Right renal pelvis (tissue), 4 donors: ENCODE measurements at places on chromosomes 1 and 21.
A peak's percentile ranks its signal among the peaks of the same experiment; 100 is the strongest.

GRCh38 chr1:159177272-159177907 lies 6.0 kb downstream of the CADM3 start:
- peak; percentile 61 for DNase-seq

- DNase-seq, result no peak
These were observed 1.5 kb upstream of the HSPA13 start for GRCh38 chr21:14384453-14384852.

DNA sequence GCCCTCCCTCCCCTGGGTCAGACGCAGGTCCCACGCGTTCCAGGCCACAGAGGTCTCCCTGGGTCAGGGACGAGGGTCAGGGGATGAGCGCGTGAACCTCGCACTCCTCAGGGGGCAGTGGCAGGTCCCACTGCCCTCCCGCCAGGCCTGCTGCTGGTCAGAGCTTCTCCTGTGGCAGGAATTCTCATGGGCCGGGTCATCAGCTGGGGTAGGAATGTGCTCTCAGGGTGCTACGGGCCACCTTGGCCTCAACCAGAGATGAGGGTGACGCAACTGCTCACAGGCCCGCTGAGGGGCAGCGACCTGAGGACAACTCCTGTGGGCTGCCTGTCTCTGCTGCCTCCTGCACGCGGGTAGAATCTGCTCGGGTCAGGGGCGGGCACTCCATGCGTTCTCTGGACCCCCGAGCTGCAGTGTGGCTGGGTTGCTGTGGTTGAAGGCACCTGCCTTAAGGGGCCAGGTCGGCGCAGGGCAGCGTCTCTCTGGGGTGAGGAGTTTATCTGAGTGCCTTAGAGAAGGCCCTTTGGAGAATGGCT lies 128.8 kb downstream of the PRDM16 start:
- no peak for DNase-seq

DNA sequence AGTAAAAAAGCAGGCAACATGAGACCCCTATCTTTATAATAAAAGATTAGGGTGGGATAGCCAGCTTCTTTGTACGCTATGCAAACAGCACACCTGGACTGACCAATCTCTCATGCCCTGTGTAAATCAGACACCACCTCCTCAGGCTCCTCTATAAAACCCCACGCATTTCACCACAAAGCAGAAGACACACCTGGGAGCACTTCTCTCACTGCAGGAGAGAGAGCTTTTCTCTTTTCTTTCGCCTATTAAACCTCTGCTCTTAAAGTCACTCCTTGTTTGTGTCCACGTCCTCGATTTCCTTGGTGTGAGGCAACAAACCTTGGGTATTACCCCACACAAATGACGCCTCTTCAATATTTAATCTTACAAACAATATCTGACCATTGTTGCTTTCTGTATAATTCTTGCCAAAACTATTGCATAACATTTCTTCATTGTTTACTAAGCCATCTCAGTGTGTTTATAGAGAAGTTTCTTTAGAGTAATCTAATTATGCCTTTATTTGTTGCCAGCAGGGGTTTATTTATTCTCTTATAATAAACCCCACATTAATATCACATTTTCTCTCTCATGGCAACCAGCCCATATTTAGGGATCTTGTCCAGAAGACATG lies 31.6 kb upstream of the NUF2 start:
- DNase-seq, result no peak

GRCh38 chr1:206582971-206583706 lies 29.1 kb downstream of the EIF2D start:
- no peak for DNase-seq

GRCh38 chr1:143625886-143626285 lies 345.9 kb downstream of the FAM72C start:
- DNase-seq, result no peak

DNA sequence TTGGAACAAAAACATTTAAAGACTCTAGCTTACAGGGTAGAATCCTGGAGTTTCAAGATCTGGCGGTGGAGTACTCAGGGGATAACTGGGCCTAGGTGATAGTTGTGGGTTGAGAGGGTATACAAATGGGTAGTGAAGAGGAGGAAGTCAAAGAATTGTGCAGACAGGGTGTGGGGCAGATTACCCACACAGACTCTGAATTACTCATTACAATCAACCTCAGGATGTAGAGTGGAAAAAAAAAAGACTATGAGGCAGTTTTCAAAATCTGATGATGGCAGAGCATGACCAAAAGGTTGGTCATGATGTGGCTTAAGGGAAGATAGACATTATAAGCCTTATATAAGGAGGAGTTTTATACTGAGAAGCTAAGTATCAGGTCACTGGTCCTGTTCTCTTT lies 44.1 kb upstream of the GLIS1 start:
- DNase-seq, result no peak

GRCh38 chr21:34526618-34527290 lies 14.7 kb upstream of the KCNE1 start:
- peak; percentile 86 for DNase-seq

- DNase-seq, result no peak
These were observed 5.5 kb upstream of the FMO2 start for GRCh38 chr1:171179318-171180227.

GRCh38 chr1:6358757-6359201 lies 34.8 kb downstream of the ACOT7 start:
- DNase-seq, result no peak

- no peak for DNase-seq
These were observed 24.4 kb upstream of the FGGY start for GRCh38 chr1:59272507-59272906.

DNA sequence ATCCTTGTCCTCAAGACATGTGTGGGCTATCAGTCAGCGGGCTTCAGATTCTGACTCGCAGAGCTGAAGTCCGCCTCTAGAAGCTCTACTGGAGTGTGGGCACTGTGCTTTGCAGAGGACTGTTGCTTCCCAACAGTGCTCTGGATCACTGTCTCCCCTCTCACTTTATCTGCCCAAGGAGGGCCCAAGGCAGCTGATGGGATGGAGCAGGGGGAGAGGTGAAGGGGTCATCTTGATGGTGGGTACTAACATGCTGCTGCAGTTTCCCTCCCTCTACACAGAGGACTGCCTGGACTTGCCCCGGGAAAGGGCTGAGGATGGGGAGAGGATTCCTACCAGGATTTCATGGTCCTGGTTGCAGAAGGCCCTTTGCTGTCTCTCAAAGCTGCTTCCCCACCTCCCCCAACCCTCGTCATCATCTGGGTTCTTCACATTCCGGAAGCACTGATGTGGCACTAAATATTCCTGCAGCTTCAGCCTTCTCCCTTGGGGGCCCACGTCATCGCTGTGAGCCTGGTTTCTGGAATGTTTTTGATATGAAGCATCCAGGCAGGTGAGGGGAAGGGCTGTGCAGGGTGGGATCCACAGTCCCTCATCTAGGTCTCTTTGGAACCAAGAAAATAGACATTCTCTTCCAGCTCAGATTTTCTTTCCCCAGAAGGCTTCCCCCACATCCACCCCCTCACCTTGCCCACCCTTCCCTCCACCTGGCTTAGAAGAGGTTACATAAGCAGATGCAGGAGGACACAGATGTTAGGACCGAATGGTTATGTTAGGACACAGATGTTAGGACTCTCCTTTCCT lies 23.2 kb downstream of the NUAK2 start:
- DNase-seq, result peak; percentile 78

- no peak for DNase-seq
These were observed 147.6 kb downstream of the ADSS2 start for GRCh38 chr1:244304156-244304555.

DNA sequence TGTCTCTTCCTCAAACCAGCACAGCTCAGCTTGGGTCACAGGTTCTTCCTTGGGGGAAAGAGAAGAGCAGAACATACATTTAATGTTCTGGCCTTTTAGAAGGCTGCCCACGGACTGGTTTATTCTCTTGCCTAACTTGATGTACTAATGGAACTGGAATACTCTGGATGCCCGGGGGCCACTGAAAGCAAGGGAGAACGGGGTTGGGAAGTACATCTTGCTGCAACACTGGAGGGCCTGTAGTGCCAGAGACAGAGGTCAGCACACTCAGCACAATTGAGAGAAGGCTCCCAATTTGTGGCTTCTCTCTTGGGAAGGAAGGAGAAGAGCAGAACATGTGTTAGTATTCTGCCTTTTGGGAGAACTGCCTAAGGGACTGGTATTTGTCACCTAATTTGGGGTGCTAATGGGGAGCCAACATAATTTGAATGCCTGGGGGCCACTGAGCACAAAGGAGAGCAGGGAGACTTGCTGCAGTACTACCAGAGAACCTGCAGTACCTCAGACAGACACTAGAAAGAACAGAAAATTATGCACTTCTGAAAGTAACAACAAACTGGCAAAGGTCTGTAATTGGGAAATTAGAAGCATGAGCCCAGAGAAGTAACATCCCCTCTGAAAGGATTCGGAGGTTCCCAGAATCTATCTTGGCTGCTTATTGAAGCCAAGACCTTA lies 14.1 kb downstream of the ZNF691 start:
- no peak for DNase-seq

- no peak for DNase-seq
These were observed 412.1 kb downstream of the LTN1 start for GRCh38 chr21:28580585-28580984.

- no peak for DNase-seq
These were observed 3.0 kb downstream of the TFF2 start for GRCh38 chr21:42347601-42348327.

DNA sequence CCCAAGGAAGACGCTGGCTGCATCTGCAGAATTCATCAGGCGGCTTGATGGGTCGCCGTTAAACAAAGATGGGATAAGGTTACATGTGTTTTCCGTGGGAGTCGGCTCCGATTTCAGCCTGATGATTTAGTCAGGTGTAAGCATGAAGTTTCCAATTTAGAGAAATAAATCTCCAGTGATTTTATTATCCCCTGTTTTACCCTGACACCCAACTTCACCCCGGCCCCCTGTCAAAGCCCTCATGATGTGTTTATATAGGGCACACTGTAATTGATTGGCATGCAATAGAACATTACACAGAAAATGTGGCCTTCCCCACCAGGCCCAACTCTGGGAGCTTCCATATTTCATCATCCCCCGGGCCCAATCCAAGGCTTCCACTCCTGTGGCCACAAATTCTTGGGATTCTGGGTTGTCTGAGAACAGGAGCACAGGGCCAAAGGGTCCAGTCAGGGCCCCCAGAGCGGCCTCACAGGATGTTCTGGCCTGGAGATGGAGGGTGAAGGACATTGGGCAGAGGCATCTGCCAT lies 72.5 kb downstream of the FOXD2 start:
- no peak for DNase-seq

DNA sequence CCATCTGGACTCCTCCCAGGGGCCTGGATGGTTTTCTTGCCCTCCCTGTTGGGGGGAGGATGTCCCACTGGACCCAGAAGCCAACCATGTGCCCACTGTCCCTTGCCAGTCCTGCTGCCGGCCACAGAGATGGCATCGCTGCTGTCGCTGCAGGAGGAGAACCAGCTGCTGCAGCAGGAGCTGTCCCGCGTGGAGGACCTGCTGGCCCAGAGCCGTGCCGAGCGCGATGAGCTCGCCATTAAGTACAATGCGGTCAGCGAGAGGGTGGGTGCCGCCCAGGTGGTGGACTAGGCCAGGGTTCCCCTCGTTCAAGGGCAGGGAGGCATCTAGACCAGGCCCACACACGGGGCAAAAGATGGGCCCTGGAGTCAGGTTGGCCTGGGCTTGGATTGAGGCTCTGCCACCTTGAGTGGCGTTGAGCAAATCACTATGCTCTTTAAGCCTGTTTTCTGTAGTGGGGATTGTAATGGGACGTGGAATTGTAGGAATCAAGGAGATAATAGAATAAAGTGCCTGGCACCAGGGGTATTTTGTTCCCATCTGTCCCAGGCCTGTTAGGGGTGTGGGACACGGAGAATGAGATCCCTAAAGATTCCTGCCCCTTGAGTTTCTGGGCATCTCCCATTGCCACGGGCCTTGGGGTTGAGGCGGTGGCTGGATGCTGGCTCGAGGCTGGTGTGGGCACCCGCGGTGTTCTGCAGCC lies 2.6 kb downstream of the CROCC start:
- DNase-seq, result no peak

DNA sequence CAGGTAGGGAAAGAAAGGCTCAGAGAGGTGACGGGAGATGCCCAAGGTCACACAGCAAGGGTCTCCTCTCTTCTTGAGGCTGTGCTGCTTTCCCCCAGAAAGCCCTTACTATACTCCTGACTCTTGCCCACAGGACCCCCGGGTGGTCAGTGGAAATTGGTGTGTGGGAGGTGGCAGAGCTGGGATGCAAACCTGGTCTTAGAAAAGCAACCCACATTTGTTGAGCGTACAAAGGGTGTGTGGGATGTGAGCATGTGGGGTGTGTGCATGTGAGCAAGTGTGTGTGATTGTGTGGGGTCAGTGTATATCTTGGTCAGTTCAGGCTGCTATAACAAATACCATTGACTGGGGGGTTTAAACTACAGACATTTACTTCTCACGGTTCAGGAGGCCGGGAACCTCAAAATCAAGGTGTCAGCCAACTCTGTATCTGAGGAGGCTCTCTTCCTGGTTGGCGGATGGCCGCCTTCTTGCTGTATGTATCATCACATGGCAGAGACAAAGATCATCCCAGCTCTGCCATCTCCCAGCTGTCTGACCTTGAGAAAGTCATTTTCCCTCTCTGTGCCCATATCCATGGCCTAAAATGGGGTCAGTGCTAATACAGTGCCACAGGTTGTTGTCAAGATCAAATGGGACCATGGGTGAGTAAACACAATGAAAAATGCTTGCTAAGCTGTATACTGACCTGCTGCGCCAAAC lies 268.5 kb downstream of the PTPRU start:
- DNase-seq, result no peak

DNA sequence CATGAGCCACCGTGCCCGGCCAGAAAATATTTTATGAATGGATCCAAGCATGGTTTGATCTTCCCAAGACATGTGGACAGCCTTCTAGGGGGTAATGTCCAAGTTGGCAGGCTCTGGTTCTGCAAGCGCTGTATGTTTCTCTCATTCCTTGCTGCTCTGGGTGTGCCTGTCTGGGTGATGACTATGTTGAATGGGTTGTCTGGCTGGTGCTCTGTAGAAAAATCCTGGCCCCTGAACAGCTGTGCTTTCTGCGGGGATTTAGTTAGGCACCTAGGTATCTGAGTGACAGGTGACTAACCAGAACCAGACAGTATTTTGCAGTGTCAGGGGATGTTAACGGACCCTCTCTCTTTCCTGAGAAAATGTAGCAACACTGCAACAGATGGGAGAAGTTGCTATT lies 14.1 kb downstream of the HUNK start:
- no peak for DNase-seq

- no peak for DNase-seq
These were observed 43.7 kb downstream of the KIF21B start for GRCh38 chr1:200979574-200980451.

- DNase-seq, result no peak
These were observed 98.8 kb upstream of the DUSP10 start for GRCh38 chr1:221840511-221841243.

- DNase-seq, result no peak
These were observed 21.9 kb upstream of the SPAG17 start for GRCh38 chr1:118206966-118207365.
